Pancreas (tissue), 10 donors: ENCODE measurements at places on chromosomes 2 and 18. TPM values are rescaled to one million over a fixed set of nuclear protein-coding genes. Genes with fewer than 3 reads are reported as not detected.

DNA sequence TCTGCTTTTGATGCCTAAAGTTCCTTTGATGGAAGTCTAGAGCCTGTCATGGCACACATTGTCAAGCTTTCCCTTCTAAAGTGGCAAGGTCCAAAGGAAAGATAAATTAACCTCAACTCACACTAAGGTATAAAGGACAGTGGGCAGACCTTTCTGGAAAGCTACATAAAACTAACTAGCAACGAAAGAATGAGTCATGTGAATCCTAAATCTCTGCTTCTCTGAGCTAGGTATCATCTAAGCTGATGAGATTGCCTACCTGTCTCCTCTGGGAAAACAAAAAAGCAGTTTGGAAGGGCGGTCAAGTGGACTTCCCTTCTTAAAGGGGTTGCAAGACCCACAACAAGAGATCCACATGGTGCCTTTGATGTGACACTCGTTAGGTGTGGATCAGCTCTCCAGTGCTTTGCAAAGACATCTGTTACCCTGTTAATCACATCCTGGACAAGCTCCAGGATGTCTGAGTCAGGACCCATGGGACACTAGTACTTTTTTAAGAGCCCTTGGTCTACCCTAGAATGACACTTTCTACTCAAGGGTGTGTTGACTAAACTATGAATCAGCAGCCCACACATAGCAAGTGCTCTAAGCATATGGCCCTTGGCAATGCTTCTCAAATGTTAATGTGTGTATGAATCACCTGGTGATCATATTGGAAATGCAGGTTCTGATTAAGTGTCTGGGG, 173.5 kb downstream of the ALK start:
- no peaks in the 10 kb centered on the region for H3K4me1 ChIP-seq
- no peak overlapping the region for H3K4me3 ChIP-seq
- no peaks in the 10 kb centered on the region for H3K36me3 ChIP-seq
- DNase-seq, result no peak
- H3K27ac ChIP-seq, result no peak overlapping the region
- H3K27me3 ChIP-seq, result no peaks in the 10 kb centered on the region

The EN1 gene
- not detected for total RNA-seq

- H3K4me3 ChIP-seq, result no peak overlapping the region
- no peaks in the 10 kb centered on the region for H3K4me1 ChIP-seq
- no peak for DNase-seq
- no peak overlapping the region for H3K27ac ChIP-seq
These were observed 504.4 kb downstream of the RIT2 start for GRCh38 chr18:42611134-42611533.

DNA sequence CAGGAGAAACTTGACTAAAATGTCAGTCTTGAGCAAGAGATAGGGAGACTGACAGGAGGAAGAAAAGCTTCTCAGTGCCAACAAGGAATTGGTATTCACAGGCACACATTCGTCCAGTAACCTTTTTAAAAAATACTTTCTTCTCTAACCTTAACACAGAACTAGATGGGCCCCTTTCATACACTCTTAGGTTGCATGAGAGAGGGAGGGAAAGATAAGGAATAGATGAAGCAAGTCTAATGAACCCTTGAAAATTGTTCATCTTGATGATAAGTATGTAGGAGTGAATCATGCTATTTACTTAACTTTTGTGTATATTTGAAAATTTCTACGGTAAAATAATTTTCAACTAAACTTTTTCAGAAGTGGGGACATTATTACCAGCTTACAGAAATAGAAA, 42.0 kb upstream of the CCDC88A start:
- no peak for DNase-seq
- no peaks in the 10 kb centered on the region for H3K36me3 ChIP-seq
- H3K27me3 ChIP-seq, result no peaks in the 10 kb centered on the region
- no peak overlapping the region for H3K27ac ChIP-seq
- H3K4me3 ChIP-seq, result no peak overlapping the region
- no peaks in the 10 kb centered on the region for H3K4me1 ChIP-seq

DNA sequence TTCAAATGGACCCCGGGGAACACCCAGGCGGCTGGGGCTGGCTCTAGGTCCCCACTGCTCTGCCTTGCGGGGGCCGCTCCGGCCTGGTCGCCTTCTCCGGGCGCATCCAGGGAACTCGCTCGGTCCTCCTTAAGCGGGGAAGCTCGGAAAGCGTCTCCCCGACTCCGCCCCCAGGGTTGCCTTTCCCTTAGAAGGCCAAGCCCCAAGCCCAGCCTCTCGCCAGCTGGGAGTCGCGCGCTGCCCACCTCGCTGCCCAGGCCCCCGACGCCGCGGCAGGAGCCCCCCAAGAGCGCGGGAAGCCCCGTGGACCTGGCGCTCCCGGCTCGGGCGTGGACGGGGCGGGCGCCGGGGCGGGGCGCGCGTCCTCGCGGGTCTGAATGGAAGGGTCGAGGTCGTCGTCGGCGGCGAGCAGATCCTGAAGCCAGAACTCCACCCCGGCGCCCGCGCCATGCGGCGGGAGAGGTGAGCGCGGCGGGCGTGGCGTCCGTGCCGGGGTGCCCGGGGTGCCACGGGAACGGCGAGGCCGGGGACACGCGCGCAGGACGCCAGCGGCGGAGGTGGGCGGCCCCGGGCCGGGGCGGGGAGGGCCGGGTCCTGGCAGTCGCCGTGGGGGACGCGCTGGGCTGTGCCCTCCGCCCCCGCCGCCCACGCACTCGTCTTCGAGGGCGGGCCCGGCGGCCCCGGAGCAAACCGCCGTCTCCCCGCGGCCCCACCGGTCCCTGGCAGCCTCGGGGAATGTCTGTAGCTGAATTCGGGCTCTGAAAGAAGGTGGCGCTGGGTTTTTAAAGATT, at the start of gene BOK:
BOK (plus strand) TSS at position 214 of the 791 bp plus-strand sequence. CDS start 739 bp downstream, outside the sequence.
- peak; percentile 69 for DNase-seq
- H3K36me3 ChIP-seq, result no peaks in the 10 kb centered on the region
- H3K27ac ChIP-seq, result peak within 1 kb of the TSS; percentile 67
- H3K4me1 ChIP-seq, result peaks cover 10% of the 10 kb centered on the region

DNA sequence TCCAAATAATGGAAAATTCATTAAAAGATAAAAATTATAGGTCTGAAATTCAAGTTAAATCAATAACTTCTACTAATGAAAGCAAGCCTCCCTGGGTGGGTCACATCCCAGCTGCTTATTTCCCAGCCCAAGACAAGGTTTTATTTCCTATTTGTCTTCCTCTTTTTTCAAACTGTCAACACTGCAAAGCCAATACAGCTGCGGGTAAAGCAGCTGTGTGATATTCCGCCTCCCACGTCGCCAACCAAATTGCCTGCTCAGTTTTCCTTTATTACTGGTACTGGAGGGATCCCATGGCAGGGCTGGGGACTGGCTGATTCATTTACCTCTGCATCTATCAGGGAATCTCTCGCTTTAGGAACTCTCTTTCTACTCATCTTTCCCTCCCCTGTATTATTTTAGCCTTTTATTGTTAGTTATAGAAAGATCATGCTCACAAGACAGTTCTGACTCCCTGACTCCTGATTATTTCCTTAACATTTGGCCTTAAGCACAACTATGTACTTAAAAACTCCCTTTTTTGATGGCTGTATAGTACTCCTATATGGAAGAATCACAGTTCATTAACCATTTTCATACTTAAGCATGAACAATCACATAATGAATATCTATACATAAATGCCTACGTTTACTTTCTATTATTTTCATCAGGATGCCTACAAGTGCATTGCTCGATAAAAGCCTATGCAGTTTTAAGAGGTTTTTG, 253.1 kb downstream of the CDCA7 start:
- DNase-seq, result no peak
- no peaks in the 10 kb centered on the region for H3K4me1 ChIP-seq
- H3K4me3 ChIP-seq, result no peak overlapping the region
- no peak overlapping the region for H3K27ac ChIP-seq

DNA sequence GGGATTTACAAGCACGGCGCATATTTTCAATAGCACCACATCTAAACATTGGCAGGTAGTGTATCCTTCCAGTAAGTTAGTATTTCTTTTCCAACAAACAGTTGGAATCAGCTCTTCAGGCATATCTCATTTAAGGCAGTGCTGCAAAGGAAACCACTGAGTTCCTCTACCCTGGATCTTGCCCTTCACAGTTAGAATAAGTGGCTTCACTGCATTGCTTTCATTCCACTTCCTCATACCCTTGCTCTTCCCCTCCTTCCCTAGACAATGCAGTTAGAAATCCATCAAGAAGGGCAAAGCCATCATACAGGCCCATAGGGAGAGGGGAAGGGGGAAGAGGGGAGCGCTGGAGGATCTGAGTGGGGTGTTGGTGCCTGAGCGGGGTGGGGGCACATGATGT, 173.7 kb downstream of the FBXO15 start:
- H3K4me3 ChIP-seq, result no peak overlapping the region
- H3K36me3 ChIP-seq, result no peaks in the 10 kb centered on the region
- H3K27ac ChIP-seq, result no peak overlapping the region
- DNase-seq, result no peak
- no peaks in the 10 kb centered on the region for H3K27me3 ChIP-seq
- H3K4me1 ChIP-seq, result no peaks in the 10 kb centered on the region

The SNORC gene
- 2.3 TPM for total RNA-seq

The HAT1 gene
- 16.4 TPM for total RNA-seq
